Trophoblast cell (in vitro differentiated cells and primary cell): ENCODE measurements at places on chromosomes 1 and 21.

DNA sequence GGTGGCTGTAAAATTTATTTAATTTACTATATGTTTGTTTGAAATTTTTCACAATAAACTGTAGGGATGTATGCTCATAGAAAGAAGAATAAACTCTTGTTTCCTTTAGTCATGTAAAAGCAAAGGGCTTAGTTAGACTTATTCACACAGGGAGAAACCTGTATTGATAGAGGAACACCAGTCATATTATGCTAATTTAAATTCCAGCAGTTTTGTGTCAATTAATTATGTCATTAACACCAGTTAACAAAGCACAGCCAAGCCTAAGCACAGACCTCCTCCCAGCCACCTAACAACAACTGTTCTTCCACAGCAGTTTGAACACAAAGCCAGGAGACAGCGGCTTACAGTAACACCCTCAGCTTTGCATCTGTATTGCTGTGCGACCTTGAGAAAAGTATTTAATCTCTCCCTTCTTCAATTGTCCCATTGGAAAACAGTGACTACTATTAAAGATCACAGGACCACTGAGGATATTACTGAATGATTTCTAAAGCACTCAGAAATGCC, 260.8 kb upstream of the RRP15 start:
- no peak for DNase-seq

DNA sequence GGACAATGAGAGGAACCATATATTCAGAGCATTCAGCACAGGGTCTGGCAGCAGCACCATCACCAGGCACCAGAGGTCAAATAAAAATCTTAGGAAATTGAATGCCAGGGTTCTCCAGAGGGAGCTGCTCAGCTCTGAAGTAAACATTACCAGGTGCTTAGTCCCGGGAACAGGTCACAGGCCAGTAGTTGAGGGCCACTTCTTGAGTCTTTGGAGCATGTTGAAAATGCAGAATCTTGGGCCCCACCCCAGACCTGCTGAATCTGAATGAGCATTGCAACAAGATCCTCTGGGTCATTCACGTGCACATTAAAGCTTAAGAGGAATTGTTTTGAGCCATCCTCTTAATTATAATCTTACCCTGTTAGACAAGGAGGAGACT, 33.8 kb downstream of the PHC2 start:
- no peak for DNase-seq

DNA sequence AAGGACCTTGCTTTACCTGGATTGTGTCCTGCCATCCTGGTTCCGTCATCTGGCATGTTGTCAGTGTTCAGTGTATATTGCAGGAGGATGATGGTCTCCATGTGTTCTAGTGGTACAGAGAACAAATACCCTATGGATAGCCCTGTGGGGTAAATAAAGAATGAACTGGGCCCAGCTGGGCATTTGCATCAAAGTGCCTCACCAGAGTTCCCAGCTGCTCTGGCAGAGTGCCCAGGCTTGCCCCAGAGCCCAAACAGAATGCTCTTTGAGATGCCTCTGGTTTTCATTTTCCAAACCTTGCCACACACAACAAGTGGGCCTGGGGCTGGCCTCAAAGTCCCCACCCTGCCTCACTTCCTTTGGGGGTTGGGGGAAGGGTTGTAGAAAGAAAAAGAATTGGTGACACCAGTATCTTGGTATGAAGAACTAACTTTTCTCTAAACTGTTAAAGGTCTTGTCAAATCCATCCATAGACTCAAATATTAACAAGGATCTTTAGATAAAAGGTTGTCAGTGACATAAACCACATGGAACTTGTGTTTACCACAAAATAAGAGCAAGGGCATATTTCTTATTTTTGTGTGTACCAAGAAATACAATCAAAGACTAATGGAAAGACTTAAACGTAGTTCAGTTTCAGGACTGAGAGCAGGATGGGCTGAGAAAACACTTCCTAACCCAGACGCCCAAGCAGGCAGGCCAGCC, 82.2 kb downstream of the LMO4 start:
- no peak for DNase-seq

DNA sequence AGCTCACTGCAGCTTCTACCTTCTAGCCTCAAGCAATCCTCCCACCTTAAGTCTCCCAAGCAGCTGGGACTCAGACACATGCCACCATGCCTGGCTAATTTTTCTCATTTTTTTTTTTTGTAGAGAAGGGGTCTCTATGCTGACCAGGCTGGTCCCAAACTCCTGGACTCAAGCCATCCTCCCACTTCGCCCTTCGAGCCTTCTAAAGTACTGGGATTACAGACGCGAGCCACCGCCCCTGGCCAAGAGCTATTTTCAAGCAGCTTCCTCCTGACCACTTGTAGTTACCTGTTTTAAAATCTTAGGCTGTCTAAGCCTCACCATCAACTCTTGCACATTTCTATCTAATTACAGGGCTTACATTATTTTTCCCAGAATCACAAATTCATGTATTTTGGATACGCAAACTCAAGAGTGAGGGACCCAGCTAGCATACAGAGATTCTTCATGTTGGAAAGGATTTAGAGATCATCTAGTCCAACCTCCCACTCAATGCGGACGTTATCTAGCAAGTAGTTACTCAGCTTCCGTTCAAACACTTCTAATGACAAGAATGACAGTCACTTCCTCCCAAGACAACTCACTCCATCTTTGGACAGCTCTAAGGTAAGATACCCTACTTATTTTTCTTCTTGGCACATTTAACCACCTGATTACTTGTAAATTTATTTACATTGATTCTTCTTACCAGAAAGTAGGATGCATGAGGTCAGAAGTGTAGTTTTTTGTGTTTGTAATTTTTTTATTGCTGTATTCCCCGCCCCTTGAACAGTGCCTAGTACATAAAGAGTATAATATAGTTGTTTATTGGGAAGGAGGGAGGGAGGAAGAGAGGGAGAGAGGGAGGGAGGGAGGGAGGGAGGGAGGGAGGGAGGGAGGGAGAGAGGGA, 65.4 kb downstream of the LUZP1 start:
- no peak for DNase-seq

- DNase-seq: no peak
These were observed 17.7 kb upstream of the ZSCAN20 start for GRCh38 chr1:33454646-33455282.

GRCh38 chr1:12336413-12336812, 106.6 kb downstream of the VPS13D start:
- no peak for DNase-seq

GRCh38 chr1:85445906-85446305, 19.1 kb downstream of the DDAH1 start:
- no peak for DNase-seq

DNA sequence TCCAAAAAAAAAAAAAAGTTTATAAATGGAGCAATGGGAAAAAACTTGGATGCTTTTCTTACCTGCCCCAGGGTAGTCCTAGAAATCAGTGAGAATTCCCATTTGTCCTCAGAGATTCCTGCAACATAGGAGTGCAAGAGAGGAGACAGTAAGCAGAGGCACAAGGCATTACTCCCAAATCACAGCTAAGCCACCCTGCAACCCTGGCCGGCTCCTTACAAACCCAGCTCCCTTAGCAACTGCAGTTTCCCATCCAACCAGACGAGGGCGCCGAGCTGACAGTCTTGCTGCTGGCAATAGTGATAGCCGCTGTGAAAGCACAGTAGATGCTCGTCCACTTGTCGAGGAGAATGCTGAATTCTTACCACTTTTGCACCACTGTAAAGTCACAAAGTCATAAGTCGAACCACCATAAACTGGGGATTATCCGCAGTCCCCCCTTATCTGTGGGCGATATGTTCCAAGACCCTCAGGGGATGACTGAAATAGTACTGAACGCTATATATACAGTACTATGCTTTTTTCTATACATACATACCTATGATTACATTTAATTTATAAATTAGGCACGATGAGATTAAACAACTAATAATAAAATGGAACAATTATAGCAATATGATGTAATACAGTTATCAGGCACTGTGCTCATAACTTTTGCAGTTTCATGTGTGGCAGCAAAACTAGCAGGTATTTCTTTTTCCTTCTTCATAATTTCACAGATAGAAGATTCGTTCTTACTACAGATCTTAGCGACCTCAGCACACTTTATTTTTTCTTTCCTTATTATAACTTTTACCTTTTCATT, 6.0 kb upstream of the PITHD1 start:
- DNase-seq: peak; percentile 80

- no peak for DNase-seq
These were observed 37.5 kb downstream of the ELAPOR1 start for GRCh38 chr1:109151146-109151990.

GRCh38 chr1:220926146-220926545, 46.9 kb downstream of the HLX start:
- no peak for DNase-seq

GRCh38 chr1:209650454-209650853, 1.8 kb downstream of the LAMB3 start:
- DNase-seq: no peak

- DNase-seq: no peak
These were observed 9.5 kb downstream of the CDC73 start for GRCh38 chr1:193131266-193131860.

DNA sequence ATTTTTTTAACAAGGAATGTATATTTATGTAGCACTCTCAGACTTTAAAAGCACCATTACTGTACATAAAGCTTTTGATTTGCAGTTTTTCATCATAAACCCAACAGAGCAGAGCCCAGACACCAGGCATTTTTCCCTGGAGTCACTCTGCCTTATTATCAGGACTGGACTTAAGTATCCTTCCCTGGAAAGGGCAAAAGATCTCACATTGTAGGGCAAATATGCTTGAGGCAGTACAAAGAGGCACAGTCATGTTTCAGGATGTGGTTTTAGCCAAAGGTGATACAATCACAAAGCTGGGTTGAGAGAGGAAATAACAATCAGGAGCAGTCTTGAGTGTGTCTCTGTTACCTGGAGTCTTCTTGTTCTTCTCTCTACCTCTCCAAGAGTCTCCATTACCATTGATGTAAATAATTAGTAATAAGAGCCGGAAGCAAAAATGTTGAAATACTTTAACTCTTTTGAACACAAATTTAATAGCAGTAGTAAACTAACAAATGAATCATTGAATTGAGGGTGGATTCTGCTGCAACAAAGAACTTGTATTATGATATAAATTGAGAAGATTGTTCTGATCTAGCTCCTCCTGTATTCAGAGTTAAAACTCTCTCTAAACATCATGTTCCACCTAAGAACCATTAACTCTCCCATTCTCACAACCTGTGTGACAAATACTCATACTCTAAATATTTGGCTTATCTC, 160.5 kb downstream of the LTN1 start:
- peak; percentile 58 for DNase-seq

- DNase-seq: no peak
These were observed 80.5 kb downstream of the MIS18A start for GRCh38 chr21:32198384-32198783.

GRCh38 chr1:99086057-99086456, 81.4 kb upstream of the PLPPR5 start:
- no peak for DNase-seq

- no peak for DNase-seq
These were observed 184.8 kb upstream of the VAMP3 start for GRCh38 chr1:7586031-7586941.

DNA sequence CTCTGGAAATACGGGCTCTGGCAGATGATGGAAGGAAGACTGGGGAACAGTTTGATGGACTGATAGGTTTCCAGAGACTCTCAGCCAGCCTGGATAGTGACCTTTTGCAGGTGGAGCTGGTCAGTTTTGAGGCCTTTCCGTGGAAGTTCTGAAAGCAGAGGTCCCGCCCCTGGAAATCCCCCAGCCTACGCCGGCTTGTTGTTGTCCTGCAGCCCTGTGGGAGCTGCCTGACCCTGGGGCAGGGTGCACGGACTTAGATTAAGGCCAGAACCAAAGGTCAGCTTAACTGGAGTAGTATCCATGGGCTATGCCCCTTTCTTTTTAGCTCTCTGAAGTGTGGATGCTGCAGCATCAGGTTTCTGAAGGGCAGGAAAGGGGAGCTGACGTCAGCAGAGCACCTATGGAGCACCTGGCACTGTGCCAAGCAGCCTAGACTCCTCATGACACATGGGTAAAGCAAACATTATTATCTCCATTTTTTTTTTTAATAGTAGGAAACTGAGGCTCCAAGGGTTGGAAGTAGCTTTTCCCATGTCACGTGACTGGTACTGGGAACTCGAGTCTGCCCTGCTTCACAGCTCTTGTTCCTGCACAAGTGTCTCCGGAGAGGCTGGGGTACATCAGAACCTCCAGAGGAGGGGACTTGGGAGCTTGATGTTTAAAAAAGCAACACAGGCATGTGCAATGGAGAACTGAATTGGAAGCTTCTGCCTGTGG, 38.5 kb downstream of the IER5 start:
- peak; percentile 34 for DNase-seq

- no peak for DNase-seq
These were observed 130.9 kb upstream of the MROH9 start for GRCh38 chr1:170804419-170804818.

- no peak for DNase-seq
These were observed 18.0 kb downstream of the UBE2T start for GRCh38 chr1:202323731-202324130.

DNA sequence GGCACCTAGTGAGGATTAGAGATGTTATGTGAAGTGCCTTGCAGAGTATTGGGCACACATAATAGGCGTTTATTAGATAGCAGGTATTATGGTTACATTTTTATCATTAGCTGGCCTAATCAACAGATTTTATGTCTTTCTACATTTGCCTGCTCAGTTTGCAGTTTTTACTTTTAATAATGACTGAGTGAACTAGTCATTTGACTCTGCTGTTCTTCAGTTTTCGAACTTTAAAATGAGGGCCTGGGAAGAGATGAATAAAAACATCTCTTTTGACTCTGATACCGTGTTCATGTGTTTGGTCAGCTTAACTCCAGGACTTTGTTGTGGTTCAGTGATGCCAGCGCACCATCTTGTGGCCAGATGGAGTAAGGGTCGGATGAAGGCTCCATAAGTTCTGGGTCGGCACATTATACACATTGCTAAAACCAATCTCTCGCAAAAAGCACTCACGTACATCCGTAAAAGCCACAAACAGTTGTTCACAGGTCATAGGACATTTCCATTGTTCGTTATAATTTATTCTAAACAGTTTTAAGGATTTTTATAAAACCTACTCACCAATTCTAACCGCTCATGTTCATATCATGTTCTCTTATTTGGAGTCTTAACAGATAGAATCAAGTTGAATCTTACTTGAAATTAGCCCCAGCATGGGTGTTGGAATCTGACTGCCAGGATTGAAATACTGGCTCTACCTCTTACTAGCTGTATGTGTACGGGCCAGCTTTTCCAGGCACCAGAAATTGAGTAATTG, 78.4 kb upstream of the GPR88 start:
- DNase-seq: peak; percentile 54

GRCh38 chr1:14421977-14422609, 176.4 kb upstream of the KAZN start:
- no peak for DNase-seq

GRCh38 chr1:30522031-30523004, 201.1 kb downstream of the MATN1 start:
- no peak for DNase-seq
